ENCODE measurements at places on chromosomes 7 and 10.

DNA sequence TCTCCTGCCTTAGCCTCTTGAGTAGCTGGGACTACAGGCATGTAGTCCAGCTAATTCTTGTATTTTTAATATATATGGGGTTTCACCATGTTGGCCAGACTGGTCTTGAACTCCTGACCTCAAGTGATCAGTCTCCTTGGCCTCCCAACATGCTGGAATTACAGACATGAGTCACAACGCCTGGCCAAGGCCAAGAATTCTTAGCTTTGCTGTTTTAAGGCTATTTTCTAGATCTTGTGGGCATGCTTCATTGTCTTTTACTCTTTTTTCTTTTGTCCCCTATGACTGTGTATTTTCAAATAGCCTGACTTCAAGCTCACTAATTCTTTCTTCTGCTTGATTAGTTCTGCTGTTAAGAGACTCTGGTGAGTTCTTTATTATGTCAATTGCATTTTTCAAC, 56.4 kb upstream of the TAS2R16 start:
- no peak for DNase-seq

GRCh38 chr10:129716211-129716681, 247.8 kb downstream of the EBF3 start:
- no peak for DNase-seq

GRCh38 chr10:80144696-80145131, 12.2 kb downstream of the PLAC9 start:
- no peak for DNase-seq

DNA sequence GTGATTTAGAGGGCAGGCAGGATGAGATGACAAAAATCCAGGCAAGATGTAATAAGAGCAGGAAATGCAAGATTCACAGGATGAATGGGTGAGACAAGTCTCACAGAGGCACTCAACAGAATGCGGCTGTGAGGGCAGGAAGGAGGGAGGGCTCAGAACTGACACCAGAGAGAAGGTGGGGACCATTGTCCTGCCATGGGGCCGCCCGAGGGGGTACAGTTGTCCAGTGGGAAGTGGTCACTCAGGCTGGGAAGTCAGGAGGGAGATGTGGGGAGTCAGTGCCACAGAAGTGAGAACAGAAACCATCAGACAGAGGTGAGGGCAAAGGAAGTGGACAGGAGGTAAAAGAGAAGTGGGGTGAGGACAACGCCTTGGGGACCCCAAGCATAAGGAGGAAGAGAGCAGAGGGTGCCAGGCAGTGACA, 8.9 kb downstream of the HIP1 start:
- DNase-seq = no peak

DNA sequence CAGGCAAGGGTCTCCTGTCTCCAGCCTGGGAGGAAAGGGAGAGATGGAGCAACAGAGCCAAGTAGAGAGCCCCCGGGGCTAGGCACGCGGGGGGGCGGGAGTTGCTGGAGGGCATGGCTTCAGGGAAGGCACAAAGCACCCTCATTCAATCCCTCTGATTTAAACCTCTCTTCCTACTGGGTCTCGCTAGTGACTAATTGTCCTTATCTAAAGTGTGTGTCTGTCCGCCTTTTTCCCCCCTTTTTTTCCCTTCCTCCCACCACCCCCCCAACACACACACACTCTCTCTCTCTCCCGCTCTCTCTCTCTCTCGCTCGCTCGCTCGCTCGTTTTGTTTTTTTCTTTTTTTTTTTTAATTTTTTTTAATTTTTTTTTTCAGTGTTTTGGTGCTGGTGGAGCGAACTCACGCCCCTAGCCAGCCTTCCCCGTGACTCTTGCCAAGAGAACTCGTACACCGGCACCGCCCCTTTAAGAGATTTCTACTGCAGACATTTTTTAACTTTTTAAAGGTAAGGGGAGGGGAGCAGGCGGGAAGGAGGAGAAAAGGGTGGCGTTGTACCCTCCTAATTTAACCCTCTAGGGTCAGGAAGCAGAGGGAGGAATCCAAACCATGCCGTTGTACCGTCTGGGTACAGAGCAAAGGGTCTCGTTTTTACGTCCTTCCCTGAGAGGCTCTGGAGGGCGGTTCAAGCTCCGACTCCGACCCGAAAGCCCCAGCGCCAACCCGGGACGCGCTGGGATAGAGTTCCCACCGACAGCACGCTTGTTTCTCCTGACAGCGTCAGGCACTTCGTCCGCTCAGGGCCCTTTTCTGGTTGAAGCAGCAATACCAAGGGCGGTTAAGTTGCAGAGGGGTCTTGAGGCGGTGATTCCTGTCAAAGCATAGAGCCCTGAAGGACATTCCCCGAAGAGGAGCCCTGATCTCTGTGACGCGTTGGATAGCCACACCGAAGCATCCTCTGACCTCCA, at the start of gene HPSE2:
Gene HPSE2 (minus strand): TSS at position 195 of the 969 bp plus-strand sequence.
- no peak for DNase-seq

DNA sequence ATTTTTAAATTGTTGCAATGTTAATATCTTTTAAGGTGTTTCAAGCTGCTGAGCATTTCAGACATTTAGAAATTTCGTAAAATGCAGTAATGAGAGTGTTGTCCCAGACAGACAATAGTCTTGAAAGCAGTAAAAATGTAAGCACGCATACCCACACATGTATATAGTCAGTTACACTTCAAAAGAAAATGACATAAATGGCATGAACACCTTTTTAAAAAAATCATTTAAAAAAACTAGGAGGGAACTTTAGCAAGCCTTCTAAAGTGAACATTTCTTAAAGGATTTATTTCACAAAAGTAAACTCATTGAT, 51.0 kb downstream of the CPED1 start:
- no peak for DNase-seq

- DNase-seq = no peak
Measured at GRCh38 chr10:60450291-60450690, 60.6 kb upstream of the ANK3 start.

GRCh38 chr10:123782549-123782948, 109.1 kb downstream of the CPXM2 start:
- no peak for DNase-seq

DNA sequence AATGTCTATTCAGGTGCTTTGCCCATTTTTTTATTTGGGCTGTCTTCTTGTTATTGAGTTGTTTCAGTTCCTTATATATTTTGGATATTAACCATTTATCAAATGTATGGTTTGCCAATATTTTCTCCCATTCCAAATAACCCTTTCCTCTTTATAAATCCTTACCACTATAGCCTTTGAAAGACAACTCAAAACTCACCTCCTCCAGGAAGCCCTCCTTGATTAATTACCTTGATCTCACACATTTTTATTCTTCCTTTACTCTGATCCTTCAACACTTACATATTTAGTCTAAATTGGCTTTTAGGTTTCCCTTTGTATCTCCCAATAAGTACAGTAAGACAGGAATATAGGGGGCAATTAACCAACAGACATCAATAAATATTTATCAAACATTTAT, 42.9 kb downstream of the NRCAM start:
- DNase-seq = no peak

DNA sequence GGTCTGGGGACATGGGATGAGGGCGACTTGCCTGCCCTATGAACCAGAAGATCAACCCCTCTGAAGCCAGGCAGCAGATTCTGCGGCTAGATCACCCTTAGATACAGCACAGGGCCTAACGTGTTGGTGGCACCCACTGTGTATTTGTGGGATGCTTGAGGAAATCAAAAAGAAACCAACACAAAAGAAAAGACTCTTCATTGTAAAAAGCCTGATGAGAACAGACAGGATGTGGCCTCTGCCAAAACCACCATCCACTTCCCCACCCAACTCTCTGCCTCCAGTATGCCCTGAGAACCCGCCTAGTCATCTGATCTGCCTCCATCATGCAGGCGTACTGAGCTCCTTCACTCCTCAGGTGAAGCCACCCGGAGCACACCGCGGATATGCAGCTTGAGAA, 97.2 kb upstream of the INSYN2A start:
- DNase-seq = peak; percentile 14

DNA sequence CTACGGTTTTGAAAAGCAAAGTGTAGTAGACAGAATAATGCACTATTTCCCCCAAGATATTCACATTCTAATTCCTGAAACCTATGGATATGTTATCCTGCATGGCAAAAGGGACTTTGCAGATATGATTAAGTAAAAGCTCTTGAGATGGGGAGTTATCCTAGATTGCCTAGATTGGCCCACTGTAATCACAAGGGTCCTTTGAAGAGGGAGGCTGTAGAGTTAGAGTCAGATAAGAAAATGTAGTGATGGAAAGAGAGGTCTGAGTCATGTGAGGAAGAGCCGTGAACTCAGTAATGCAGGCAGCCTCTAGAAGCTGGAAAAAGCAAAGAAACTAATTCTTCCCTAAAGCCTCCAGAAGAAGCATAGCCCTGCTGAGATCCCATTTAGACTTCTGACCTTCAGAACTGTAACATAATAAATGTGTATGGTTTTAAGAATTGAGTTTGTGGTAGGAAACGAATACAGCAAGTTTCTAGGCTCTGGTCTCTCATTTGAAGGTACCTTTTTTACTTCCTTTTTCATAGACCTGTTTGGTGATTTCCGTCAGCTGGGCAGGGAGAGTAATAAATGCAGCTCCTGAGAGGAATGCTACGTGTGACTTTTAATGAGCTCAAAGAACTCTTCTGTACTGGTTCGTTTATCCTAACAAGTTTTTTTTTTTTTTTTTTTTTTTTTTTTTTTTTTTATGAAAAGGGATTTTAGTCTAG, 41.9 kb upstream of the NXPH1 start:
- no peak for DNase-seq

DNA sequence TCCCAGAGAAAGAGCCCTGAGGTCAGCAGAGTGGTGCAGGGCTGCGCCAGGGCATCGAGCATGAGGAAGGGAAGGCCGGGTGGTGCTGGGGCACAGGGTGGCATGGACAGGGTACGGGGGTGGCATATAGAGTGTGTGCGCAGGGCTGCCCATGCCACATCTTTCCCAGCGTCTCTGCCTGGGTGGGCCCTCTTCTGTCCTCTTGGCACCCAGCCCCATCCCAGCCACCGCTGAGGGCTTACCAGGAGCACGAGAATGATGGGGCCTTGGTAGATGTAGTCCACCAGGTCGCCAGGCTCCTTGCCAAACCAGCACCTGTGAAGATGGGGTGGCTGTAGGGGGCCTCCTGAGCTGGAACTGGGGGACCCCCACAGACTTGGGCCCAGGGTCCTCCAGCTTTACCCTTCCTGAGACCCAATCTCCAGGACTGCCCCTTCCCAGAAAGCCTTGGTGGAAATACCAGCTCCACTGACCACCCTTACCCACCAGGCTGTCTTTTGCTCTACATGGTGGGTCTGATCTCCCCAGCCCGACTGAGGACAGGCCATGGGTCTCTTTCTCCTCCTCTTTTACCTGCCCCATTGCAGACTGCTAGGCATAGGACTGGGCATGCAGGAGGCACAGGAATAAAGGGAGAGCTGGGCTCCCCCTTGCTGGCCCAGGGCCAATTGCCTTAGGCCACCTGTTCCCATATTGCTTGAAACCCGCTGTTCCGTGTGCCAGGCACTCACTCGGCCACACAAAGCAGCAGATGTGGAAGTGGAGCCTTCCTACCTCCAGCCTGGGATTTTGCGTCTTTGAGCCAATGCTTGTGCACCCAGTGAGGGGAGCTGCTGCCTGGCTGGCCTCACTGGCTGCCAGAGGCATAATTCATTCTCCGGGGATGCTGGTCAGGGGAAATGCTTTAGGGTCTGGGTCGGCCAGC, 21.7 kb downstream of the CRHR2 start:
- no peak for DNase-seq

DNA sequence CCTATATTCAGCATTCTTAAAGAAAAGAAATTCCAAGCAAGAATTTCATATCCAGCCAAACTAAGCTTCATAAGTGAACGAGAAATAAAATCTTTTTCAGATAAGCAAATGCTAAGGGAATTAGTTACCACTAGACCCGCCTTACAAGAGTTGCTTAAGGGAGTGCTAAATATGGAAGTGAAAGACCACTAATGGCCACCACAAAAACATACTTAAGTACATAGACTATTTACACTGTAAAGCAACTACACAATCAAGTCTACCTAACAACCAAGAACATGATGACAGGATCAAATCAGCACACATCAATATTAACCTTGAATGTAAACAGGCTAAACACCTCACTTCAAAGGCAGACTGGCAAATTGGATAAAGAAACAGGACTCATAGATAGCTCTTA, 42.2 kb upstream of the NME8 start:
- DNase-seq = no peak

DNA sequence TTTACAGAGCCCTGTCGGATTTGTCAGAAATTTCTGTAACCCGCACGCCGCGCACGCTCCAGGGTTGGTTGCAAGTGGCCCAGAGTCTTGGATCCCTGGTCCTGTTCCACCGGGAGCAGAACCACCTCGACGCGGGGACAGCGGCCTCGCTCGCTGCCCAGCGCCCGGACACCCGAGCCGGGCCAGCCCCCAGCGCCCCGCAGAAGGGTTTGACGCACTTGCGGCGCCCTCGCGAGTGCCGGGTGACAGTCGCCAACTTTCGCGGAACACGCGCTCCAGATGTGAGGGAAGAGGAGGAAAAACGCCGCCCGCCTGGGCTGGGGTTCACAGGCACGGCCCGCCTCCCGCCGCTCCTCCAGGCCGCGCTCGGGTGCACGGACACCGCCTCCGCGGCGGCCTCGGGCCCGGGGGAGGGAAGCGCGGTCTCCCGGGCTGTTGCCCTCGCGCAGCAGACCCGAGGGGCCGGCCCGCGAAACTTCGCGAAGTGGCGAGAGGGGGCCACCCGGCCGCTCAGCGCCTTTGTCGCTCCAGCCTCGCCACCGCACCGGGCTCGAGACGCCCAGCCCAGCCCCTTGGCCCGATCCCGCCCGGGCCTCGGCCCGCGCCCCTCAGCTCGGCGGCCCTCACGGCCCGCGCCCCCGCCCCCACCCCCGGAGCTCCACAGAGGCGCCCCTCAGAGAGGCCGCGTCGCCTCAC, 514 bp downstream of the RNF216 start:
- no peak for DNase-seq

GRCh38 chr7:45457591-45457990, 116.6 kb upstream of the ADCY1 start:
- no peak for DNase-seq

DNA sequence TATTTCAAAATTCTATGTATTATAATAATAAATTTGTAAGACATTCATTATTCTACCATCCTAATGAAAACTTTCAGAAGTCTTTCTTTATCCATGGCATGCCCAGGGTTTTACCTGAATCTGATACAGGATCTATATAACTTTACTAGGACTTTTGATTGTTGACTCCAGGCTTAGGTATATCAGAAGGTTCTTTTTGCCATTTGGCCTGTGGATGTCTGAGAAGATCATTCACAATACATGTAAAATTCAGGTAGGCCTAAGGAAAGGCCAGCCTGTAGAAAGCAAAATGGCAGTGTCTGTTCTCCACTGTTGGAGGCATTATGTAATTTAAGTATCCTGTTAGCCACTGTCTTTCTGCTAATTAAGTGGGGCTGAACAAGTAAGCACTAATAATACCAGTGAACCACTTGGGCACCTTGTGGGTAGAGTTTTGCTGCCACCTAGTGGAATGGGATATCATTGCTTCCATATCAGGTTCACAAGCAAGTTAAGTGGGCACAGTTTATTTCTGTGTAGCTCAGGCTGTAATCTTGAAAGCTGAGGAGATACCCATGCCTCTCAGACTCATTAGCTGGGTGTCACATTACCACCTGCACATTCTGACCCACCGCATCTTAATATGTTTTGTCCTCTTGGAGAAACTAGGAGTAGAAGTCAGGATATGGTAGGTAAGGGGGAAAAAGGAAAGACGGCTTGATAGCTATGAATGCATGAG, 105.5 kb downstream of the SEPTIN7 start:
- peak; percentile 5 for DNase-seq

GRCh38 chr10:1559311-1559710, 178.0 kb downstream of the ADARB2 start:
- DNase-seq = no peak

All from NK-92 treated with Interleukin-12 subunit alpha and Interleukin-12 subunit beta, amount 100 ng/mL, for 24 hours (cell line).